ENCODE measurements at places on chromosomes 7 and 10. TPM values are rescaled to one million over a fixed set of nuclear protein-coding genes. Genes with fewer than 3 reads are reported as not detected.

UNCX gene
- not detected for polyA plus RNA-seq

EPO gene
- 0.41 TPM for polyA plus RNA-seq

CALHM2 gene
- polyA plus RNA-seq: not detected

CPEB3 gene
- 0.56 TPM for polyA plus RNA-seq

SEMA3D gene
- polyA plus RNA-seq: not detected

HTR7 gene
- 0.28 TPM for polyA plus RNA-seq

NRAP gene
- not detected for polyA plus RNA-seq

UFSP1 gene
- 14.3 TPM for polyA plus RNA-seq

WDR37 gene
- polyA plus RNA-seq: 5.5 TPM

- H3K4me1 ChIP-seq: peaks cover 23% of the 10 kb centered on the region
- no peak for DNase-seq
- H3K27me3 ChIP-seq: no peaks in the 10 kb centered on the region
- H3K36me3 ChIP-seq: no peaks in the 10 kb centered on the region
Observed at GRCh38 chr10:119190353-119190752, 11.7 kb upstream of the PRDX3 start.

GRCh38 chr10:112082120-112082519 lies 101.4 kb downstream of the GPAM start:
- H3K4me3 ChIP-seq: no peak overlapping the region
- no peak for DNase-seq
- H3K27ac ChIP-seq: no peak overlapping the region

DNA sequence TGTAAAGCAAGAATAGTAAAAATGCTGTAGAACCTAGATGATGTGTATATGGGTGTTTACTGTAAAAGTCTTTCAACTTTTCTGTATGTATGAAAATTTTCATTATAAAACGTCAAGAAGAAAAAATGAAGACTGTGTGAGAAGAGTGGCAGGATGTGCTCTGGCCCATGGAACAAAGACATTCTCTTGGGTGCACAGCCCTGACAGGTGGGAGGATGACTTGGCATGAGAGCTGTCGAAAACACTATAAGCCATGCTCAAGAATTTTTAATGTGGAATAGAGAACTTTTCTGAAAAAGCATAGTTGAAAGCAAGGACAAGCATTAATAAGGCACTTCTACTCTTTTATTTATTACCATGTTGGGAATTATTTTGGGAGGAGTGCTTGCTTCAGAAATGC lies 184.1 kb upstream of the PRR15 start:
- H3K4me1 ChIP-seq: no peaks in the 10 kb centered on the region
- DNase-seq: no peak
- no peaks in the 10 kb centered on the region for H3K27me3 ChIP-seq
- H3K36me3 ChIP-seq: no peaks in the 10 kb centered on the region
- no peak overlapping the region for H3K27ac ChIP-seq

DNA sequence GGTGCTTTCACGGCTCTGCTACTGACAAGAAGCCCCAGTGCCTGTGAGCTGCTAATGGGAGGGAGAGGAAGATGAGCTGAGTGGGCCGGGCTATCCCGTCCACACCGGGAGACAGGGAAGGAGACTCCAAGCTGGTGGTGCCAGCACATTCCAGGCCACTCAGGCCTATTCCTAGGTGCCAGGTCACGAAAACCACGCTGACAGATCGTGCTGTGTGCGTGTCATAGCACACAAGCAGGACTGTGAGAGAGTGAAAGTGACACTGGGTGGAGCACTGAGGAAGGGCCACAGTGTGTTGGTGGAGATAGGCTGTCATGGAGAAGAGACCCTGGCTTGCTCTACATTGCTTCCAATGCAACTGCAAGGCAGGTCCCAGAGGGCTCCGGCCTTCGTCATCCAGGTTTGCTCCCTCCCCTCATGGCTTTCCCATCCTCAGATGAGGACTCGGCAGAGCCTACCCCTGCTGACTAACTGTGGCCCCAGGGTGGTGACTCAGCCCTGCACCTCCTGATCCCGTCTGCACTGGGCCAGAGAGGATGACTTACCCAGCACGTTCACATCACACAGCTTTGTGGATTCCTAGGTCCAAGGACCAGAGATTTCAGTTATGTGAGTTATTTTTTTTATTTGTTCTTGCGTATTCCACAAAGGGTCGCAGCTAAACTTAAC lies 167.3 kb downstream of the EGFR start:
- no peak overlapping the region for H3K4me3 ChIP-seq
- H3K27me3 ChIP-seq: peaks cover 36% of the 10 kb centered on the region
- H3K36me3 ChIP-seq: no peaks in the 10 kb centered on the region
- H3K27ac ChIP-seq: no peak overlapping the region
- DNase-seq: peak; percentile 17

GRCh38 chr7:30390736-30391636 lies 87.6 kb downstream of the NOD1 start:
- H3K27ac ChIP-seq: no peak overlapping the region
- no peak overlapping the region for H3K4me3 ChIP-seq
- H3K4me1 ChIP-seq: no peaks in the 10 kb centered on the region
- no peak for DNase-seq
- H3K36me3 ChIP-seq: no peaks in the 10 kb centered on the region

DNA sequence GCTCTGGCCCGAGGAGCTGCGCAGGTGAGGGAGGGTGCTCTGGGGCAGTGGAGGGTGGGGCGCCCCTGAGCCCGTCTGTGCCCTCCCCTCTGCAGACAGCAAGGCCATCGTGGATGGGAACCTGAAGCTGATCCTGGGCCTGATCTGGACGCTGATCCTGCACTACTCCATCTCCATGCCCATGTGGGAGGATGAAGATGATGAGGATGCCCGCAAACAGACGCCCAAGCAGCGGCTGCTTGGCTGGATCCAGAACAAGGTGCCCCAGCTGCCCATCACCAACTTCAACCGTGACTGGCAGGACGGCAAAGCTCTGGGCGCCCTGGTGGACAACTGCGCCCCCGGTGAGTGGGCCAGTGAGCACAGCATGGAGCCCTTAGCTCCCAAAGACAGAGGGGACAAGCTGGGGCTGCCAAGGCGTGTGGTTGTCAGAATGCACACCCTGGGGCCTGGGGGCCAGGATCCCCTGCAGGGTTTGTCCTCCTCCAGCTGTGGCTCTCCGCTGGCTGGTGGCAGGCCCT lies 5.1 kb downstream of the FLNC start:
- no peaks in the 10 kb centered on the region for H3K27me3 ChIP-seq
- no peak for DNase-seq
- H3K4me1 ChIP-seq: peaks cover 16% of the 10 kb centered on the region
- peaks cover 75% of the 10 kb centered on the region for H3K36me3 ChIP-seq

- no peak overlapping the region for H3K27ac ChIP-seq
- DNase-seq: no peak
- peaks cover 9% of the 10 kb centered on the region for H3K4me1 ChIP-seq
- no peaks in the 10 kb centered on the region for H3K27me3 ChIP-seq
Observed at GRCh38 chr10:17222329-17222728, 5.7 kb upstream of the VIM start.

DNA sequence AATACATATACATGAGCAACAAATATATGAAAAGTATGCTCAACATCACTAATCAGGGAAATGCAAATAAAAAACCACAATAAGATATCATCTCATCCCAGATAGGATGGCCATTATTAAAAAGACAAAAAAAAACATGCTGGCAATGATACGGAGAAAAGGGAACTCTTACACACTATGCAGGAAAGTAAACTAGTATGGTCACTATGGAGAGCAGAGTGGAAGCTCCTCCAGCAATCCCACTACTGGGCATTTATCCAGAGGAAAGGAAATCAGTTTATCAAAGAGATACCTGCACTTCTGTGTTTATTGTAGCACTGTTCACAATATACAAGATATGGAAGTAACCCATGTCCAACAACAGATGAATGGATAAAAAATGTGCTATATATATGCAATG lies 217.5 kb downstream of the SDK1 start:
- no peaks in the 10 kb centered on the region for H3K4me1 ChIP-seq
- DNase-seq: no peak
- no peaks in the 10 kb centered on the region for H3K27me3 ChIP-seq
- no peak overlapping the region for H3K4me3 ChIP-seq

- peaks cover 8% of the 10 kb centered on the region for H3K27me3 ChIP-seq
- peak; percentile 58 for DNase-seq
- no peak overlapping the region for H3K27ac ChIP-seq
- peaks cover 15% of the 10 kb centered on the region for H3K4me1 ChIP-seq
- no peak overlapping the region for H3K4me3 ChIP-seq
Observed at GRCh38 chr7:485188-486081, 34.2 kb downstream of the PDGFA start.

GRCh38 chr10:86943316-86944030 lies 13.9 kb downstream of the MMRN2 start:
- no peak overlapping the region for H3K4me3 ChIP-seq
- no peaks in the 10 kb centered on the region for H3K36me3 ChIP-seq
- H3K27me3 ChIP-seq: no peaks in the 10 kb centered on the region

DNA sequence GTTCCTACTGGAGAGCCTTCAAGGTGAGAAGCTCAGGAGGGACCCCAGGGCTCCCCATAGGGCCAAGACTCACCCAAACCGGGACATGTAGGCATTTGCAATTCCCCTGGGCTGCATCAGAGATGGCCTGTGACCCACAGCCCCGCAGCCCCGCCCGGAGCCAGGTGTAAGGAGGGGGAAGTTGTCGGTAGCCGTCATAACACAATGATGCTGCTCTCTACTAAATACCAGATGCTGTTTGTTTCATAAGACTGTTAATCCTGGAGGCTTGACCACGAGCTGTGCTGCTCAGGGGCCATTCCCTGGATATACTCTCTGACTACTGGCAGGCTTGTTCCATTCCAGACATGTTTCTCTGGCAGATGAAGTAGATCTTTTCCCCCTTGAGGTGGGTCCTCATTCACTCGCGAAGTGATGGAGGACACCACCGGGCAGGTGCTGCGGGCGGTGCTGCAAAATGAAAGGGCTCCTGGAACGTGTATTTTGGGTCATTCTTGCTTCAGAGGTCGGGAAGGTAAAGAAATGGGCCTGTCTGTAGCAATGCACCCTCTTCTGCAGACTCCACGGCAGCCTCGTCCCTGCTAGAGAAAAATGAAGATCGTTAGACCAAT lies 61.1 kb downstream of the MKI67 start:
- no peak for DNase-seq
- no peak overlapping the region for H3K27ac ChIP-seq
- H3K4me1 ChIP-seq: peaks cover 5% of the 10 kb centered on the region
- H3K36me3 ChIP-seq: no peaks in the 10 kb centered on the region
- no peak overlapping the region for H3K4me3 ChIP-seq

DNA sequence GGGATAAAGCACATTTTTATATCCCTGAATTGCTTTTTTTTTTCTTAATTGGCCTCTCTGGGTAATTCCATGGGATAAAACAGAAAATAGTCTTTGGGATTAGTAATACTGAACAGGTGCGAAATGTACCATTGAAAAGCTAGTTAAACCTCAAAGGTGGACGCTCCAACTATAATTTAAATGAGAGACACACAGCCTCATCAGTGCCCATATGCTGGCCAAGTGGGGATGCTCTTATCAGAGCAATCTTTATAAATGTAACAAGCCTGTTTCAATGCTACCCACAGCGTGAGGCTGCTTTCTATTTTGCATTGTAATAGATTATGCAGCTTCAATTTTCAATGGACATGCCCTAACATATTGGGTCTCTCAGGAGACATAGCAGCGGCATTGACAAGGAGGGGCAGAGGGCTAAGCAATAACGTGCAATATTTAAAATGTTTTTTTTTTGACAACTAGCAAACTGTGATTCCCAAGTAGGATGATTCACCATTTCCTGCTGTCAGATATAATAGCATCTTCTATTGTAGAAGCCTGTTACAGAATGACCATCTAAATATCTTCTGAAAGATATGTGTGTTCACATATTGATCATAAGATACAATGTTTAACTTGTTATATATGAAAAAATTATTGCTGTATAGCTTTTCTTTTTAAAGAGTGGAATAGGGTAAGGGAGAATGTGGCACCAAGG lies 91.3 kb upstream of the BET1 start:
- H3K4me3 ChIP-seq: no peak overlapping the region
- no peak for DNase-seq
- no peak overlapping the region for H3K27ac ChIP-seq
- H3K27me3 ChIP-seq: peaks cover 6% of the 10 kb centered on the region
- H3K4me1 ChIP-seq: no peaks in the 10 kb centered on the region
- H3K36me3 ChIP-seq: no peaks in the 10 kb centered on the region

- peak overlapping the region; percentile 52 for H3K27ac ChIP-seq
- no peak overlapping the region for H3K4me3 ChIP-seq
- peaks cover 19% of the 10 kb centered on the region for H3K36me3 ChIP-seq
- peak; percentile 41 for DNase-seq
- H3K4me1 ChIP-seq: peaks cover 21% of the 10 kb centered on the region
Observed at GRCh38 chr7:157136372-157136771, 2.4 kb upstream of the UBE3C start.

- H3K4me1 ChIP-seq: peaks cover 14% of the 10 kb centered on the region
- H3K36me3 ChIP-seq: no peaks in the 10 kb centered on the region
- DNase-seq: no peak
- no peak overlapping the region for H3K27ac ChIP-seq
- no peaks in the 10 kb centered on the region for H3K27me3 ChIP-seq
- H3K4me3 ChIP-seq: no peak overlapping the region
Observed at GRCh38 chr7:50214126-50214670, 90.3 kb upstream of the IKZF1 start.

DNA sequence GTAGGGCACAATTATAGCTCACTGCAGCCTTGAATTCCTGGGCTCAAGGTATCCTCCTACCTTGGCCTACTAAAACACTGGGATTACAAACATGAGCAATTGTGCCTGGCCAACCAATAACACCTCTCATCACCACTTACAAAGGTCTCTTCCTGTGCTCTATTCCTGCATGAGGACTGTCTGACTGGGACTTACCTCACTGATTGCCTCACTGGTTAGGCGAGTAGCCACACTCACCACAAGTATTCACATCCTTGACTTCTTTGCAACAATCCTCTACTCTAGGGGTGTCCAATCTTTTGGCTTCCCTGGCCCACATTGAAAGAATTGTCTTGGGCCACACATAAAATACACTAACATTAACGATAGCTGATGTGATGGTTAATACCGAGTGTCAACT lies 22.6 kb upstream of the PDIA4 start:
- no peak for DNase-seq
- H3K4me3 ChIP-seq: no peak overlapping the region
- peaks cover 5% of the 10 kb centered on the region for H3K27me3 ChIP-seq
- H3K4me1 ChIP-seq: no peaks in the 10 kb centered on the region

- H3K4me1 ChIP-seq: no peaks in the 10 kb centered on the region
- no peak for DNase-seq
- no peaks in the 10 kb centered on the region for H3K27me3 ChIP-seq
- no peak overlapping the region for H3K4me3 ChIP-seq
- no peak overlapping the region for H3K27ac ChIP-seq
Observed at GRCh38 chr7:82268632-82269031, 174.9 kb downstream of the CACNA2D1 start.
